ENCODE measurements at places on chromosomes 3 and 15. TPM values are rescaled to one million over a fixed set of nuclear protein-coding genes. Genes with fewer than 3 reads are reported as not detected.
A peak's percentile ranks its signal among the peaks of the same experiment; 100 is the strongest.

DNA sequence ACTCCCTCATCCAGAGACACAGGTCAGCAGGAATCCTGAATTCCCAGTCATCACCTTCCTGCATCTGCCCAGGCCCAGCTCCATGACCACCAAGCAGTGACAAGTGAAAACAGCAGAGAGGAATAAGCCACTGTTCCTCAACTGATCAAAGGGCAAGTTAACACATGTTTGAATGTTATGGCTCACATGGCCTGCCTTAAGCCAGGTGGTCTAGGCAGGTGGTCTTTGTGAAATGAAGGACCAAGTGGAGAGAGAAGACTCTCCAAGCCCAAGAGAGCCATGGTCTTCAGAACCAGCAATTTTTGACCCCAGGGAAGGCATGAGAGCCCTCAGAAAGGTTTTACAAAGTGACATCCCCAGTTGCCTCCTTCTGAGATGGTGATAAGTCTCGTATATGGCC is 161.8 kb downstream of the EPHB1 start:
- no peak overlapping the region for H3K4me3 ChIP-seq
- no peak for DNase-seq
- no peaks in the 10 kb centered on the region for H3K36me3 ChIP-seq
- no peaks in the 10 kb centered on the region for H3K27me3 ChIP-seq
- no peak overlapping the region for H3K27ac ChIP-seq
- H3K4me1 ChIP-seq, result no peaks in the 10 kb centered on the region

DNA sequence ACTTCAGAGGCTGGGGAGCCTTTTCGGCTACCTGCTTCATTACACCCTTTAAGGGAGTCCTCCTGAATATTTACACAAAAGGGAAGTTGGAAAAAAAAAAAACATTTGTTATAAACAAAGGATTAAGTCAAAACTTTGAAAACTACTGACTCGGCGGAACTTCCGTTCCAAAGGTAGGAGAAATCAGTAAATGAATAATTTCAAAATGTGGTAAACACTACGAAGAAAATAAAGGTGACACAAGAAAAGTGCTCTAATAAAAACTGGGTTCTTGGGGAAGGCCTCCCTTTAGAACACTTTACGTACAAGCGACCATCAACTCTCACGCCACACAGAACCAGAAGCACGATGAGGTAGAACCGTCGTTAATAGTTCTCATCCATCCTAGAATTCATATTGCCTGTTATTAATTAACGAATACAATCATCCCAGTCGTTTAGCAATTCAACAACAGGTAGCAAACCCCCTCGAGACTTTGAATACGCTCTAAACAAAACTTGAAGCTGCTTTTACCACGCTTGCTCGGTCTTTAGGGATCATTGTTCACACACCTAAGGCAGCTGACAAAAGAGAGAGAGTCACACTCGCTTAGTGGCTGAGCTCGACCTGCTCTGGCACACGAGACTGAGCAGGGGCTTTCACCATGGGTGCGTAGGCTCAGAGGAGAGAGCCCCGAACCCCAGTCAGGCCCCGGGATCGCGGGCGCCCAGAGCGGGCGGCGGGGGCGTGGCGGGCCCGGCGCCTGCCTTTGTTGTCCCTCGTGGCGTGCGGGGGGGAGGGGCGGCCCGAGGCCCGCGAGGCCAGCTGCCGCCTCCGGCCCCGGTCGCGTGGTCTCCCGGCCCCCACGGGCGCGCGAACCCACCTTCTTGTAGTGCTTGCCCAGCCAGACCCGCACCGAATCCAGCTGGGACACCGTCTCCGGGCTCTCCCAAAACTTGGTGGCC is 680 bp downstream of the SMARCC1 start:
- H3K4me1 ChIP-seq, result peaks cover 12% of the 10 kb centered on the region
- peak; percentile 33 for DNase-seq
- H3K27me3 ChIP-seq, result no peaks in the 10 kb centered on the region
- H3K27ac ChIP-seq, result peak overlapping the region; percentile 92

Gene EAF2
- total RNA-seq, result 1.7 TPM

DNA sequence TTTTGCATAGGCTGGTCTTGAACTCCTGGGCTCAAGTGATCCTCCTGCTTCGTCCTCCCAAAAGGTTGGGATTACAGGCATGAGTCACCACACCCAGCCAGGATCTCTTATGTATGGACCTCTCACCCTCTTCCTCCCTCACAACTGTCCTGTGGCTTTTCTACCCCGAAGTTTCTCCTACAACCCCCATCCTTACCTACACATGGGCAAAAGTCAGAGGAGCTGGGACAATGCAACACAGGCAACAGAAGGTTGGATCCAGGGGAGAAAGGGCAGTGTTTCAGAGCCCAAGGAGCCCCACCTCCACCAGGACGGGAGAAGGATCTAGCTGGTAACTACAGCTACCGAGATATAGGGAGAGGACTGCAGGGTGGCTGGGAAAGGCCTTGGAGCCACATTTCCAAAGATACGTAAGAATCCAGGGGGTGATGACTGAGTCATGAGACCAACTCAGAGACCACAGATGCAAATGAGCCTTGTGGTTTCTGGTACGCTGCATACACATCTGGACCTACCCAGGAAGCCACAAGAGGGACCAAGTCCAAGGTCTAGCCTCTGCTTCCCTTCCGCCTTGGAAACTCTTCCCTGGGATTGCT is 13.6 kb downstream of the IGDCC4 start:
- H3K4me3 ChIP-seq, result peak overlapping the region; percentile 20
- peaks cover 48% of the 10 kb centered on the region for H3K4me1 ChIP-seq

- peaks cover 32% of the 10 kb centered on the region for H3K27me3 ChIP-seq
- H3K36me3 ChIP-seq, result no peaks in the 10 kb centered on the region
- no peak overlapping the region for H3K4me3 ChIP-seq
- peak overlapping the region; percentile 38 for H3K27ac ChIP-seq
- peak; percentile 81 for DNase-seq
- peaks cover 46% of the 10 kb centered on the region for H3K4me1 ChIP-seq
Measured at GRCh38 chr3:122975163-122975923, 52.2 kb downstream of the SEMA5B start.

DNA sequence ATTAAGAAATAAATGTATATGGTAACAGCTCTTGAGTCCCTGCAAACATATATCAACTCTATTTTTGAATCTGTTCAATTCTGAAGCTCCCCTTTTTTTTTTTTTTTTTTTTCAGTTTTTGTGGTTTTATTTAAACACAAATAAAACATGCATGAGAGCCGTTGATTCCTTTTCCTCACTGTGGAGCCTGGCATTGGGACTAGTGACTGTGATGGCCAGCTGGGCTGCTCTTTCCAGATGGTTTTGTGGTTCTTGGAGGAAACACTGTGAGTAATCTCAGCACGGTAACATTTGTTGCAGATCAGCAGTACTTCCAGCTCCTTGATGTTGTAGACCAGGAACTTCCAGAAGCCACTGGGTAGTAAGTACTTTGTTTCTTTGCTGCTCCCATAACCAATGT is 15.9 kb downstream of the EMC7 start:
- no peak overlapping the region for H3K4me3 ChIP-seq
- peak; percentile 57 for DNase-seq
- H3K27ac ChIP-seq, result no peak overlapping the region

Gene LMAN1L
- total RNA-seq, result 0.32 TPM

DNA sequence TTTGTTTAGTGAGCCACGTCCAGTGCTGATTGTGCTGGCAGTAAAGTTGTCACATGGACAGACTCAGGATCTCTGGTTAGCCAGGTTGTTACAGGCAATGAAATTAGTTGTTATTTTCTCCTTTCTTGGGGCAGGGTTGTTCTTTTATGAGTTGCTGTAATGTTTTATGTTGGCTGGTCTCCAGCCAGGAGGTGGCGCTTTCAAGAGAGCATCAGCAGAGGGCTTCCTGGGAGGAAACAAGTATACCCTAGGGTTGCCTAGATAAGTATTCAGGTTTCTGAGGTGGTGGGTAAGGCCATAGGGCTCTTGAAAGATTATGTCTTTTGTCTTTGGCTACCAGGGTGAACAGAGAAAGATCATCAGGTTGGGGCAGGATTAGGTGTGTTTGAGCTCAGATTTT is 14.5 kb upstream of the CFAP20DC start:
- H3K4me3 ChIP-seq, result no peak overlapping the region
- no peak overlapping the region for H3K27ac ChIP-seq
- H3K4me1 ChIP-seq, result no peaks in the 10 kb centered on the region
- no peak for DNase-seq
- H3K36me3 ChIP-seq, result no peaks in the 10 kb centered on the region

- H3K4me3 ChIP-seq, result no peak overlapping the region
- DNase-seq, result no peak
Measured at GRCh38 chr15:28963711-28964081, 77.9 kb downstream of the APBA2 start.

Gene PIERCE2
- total RNA-seq, result 2.6 TPM

- H3K27ac ChIP-seq, result no peak overlapping the region
- no peaks in the 10 kb centered on the region for H3K36me3 ChIP-seq
- DNase-seq, result no peak
- H3K4me3 ChIP-seq, result no peak overlapping the region
- no peaks in the 10 kb centered on the region for H3K4me1 ChIP-seq
Measured at GRCh38 chr15:50098545-50098944, 20.5 kb downstream of the ATP8B4 start.

- H3K4me1 ChIP-seq, result no peaks in the 10 kb centered on the region
- H3K27ac ChIP-seq, result no peak overlapping the region
- DNase-seq, result no peak
- no peak overlapping the region for H3K4me3 ChIP-seq
- no peaks in the 10 kb centered on the region for H3K36me3 ChIP-seq
Measured at GRCh38 chr3:171900446-171900845, 57.3 kb downstream of the TMEM212 start.

GRCh38 chr3:69499899-69500421 is 114.1 kb upstream of the FRMD4B start:
- no peak for DNase-seq
- H3K36me3 ChIP-seq, result no peaks in the 10 kb centered on the region
- no peak overlapping the region for H3K27ac ChIP-seq

DNA sequence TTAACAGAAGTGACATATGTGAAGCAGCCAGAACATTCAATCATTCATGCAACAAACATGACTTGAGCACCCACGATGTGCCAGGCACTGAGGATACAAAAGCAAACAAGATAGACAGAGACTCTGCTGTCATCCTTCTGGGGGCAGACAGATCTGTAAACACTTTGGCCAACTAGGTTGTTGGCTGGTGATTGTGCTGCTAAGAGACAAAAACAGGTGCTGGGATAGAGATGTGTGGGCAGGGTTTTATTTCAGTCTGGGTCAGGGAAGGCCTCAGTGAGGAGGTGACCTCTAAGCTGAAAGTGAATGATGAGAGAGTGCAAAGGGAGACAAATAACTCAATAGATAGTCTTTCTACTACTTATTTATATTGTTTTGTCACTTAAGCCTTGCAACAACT is 147.0 kb upstream of the VEPH1 start:
- no peak overlapping the region for H3K4me3 ChIP-seq
- DNase-seq, result no peak

- H3K4me1 ChIP-seq, result no peaks in the 10 kb centered on the region
- peak; percentile 24 for DNase-seq
- H3K27me3 ChIP-seq, result no peaks in the 10 kb centered on the region
- no peak overlapping the region for H3K4me3 ChIP-seq
Measured at GRCh38 chr3:11434017-11434526, 161.9 kb downstream of the ATG7 start.

Gene GJD2
- total RNA-seq, result 1.00 TPM

GRCh38 chr3:9955611-9956352 is 3.6 kb upstream of the PRRT3 start:
- H3K4me3 ChIP-seq, result no peak overlapping the region
- no peak overlapping the region for H3K27ac ChIP-seq
- no peaks in the 10 kb centered on the region for H3K36me3 ChIP-seq
- no peaks in the 10 kb centered on the region for H3K27me3 ChIP-seq
- peaks cover 7% of the 10 kb centered on the region for H3K4me1 ChIP-seq

- DNase-seq, result no peak
- peaks cover 5% of the 10 kb centered on the region for H3K27me3 ChIP-seq
Measured at GRCh38 chr3:9115336-9115735, 134.1 kb downstream of the SRGAP3 start.

DNA sequence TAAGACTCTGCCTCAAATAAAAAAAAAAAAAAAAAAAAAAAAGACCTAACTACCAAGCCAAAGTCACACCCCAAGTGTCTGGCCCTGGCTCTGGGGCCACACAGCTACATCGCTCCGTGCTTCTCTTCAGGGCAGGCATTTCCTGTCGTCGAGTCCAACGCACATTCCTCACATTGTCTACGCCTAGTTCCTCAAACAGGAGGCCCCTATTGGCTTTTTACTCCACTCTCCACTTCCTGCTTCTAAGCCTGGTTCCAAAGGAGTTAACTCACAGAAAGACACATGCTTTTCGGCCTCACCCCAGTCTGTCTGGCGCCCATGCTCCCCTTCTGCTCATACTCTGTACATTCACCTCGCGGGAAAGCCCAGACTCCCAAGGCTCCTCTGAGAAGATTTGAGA is 28.8 kb downstream of the KNG1 start:
- H3K27me3 ChIP-seq, result no peaks in the 10 kb centered on the region
- no peak overlapping the region for H3K4me3 ChIP-seq
- no peaks in the 10 kb centered on the region for H3K36me3 ChIP-seq
- no peak overlapping the region for H3K27ac ChIP-seq
- DNase-seq, result peak; percentile 64

GRCh38 chr3:114194750-114195149 is 15.9 kb upstream of the DRD3 start:
- peak; percentile 42 for DNase-seq
- no peak overlapping the region for H3K27ac ChIP-seq
- H3K4me1 ChIP-seq, result peaks cover 3% of the 10 kb centered on the region
- no peak overlapping the region for H3K4me3 ChIP-seq
- H3K27me3 ChIP-seq, result no peaks in the 10 kb centered on the region

Gene VGLL3
- 53.8 TPM for total RNA-seq

DNA sequence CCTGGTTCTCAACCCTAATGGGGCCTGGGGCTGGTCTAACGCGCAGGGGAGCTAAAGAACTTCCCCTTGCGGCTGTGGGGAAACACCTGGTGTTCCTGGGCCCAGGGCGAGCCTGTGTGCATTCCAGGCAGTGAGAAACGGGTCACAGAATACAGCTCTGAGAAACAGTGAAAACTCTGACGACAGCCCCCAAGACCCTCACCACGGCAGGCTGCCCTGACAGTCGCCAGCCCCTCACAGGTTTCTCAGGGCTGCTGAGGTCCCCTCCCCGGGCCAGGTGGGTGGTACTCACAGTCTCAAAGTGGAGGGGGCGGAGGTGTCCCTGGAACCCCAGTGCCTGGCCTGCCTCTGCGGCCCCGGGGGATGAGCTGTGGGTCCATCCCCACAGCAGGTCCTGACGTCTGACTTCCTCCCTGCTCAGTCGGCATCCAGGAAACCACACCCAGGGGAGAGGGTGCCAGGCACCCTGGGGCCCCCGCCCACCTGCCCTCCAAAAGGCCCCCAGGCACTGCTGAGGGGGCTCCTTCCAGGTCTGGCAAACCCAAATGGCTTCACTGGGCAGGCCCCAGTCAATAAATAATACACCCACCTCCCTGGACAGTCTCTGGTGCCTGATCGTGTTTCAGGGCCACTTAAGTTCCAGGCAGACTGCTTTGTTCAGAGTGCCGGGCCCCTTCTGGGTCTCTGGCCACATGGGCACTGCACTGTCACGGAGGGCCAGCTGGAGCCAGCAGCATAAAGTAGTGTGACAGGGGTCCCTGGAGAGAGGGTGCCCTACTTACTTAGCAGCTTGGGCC is 57.7 kb downstream of the IQSEC1 start:
- H3K4me3 ChIP-seq, result no peak overlapping the region
- no peaks in the 10 kb centered on the region for H3K36me3 ChIP-seq
- H3K4me1 ChIP-seq, result peaks cover 43% of the 10 kb centered on the region
- no peaks in the 10 kb centered on the region for H3K27me3 ChIP-seq
- no peak for DNase-seq

All from astrocyte (in vitro differentiated cells and primary cell).